Activated T-cell treated with anti-CD3 and anti-CD28 coated beads, Interleukin-2, amount 50 U/mL, for 72 hours (primary cell): ENCODE measurements at places on chromosomes 7 and 10. TPM values are rescaled to one million over a fixed set of nuclear protein-coding genes. Genes with fewer than 3 reads are reported as not detected.
A peak's percentile ranks its signal among the peaks of the same experiment; 100 is the strongest.

- no peak for DNase-seq
- H3K4me3 ChIP-seq, result no peak overlapping the region
- peaks cover 6% of the 10 kb centered on the region for H3K4me1 ChIP-seq
- H3K27me3 ChIP-seq, result peaks cover 68% of the 10 kb centered on the region
- peaks cover 14% of the 10 kb centered on the region for H3K36me3 ChIP-seq
- no peak overlapping the region for H3K27ac ChIP-seq
These were observed 69.2 kb upstream of the NAMPT start for GRCh38 chr7:106353944-106354343.

The CALHM1 gene
- total RNA-seq, result not detected

GRCh38 chr7:128986609-128987008 is 48.9 kb downstream of the IRF5 start:
- H3K27me3 ChIP-seq, result no peaks in the 10 kb centered on the region
- peaks cover 23% of the 10 kb centered on the region for H3K36me3 ChIP-seq
- H3K4me3 ChIP-seq, result no peak overlapping the region
- no peak overlapping the region for H3K27ac ChIP-seq
- H3K4me1 ChIP-seq, result no peaks in the 10 kb centered on the region
- no peak for DNase-seq

- peaks cover 68% of the 10 kb centered on the region for H3K4me1 ChIP-seq
- peak overlapping the region; percentile 98 for H3K27ac ChIP-seq
- no peaks in the 10 kb centered on the region for H3K27me3 ChIP-seq
- peaks cover 16% of the 10 kb centered on the region for H3K36me3 ChIP-seq
- DNase-seq, result no peak
- no peak overlapping the region for H3K4me3 ChIP-seq
These were observed 13.4 kb downstream of the VTI1A start for GRCh38 chr10:112460366-112460765.

DNA sequence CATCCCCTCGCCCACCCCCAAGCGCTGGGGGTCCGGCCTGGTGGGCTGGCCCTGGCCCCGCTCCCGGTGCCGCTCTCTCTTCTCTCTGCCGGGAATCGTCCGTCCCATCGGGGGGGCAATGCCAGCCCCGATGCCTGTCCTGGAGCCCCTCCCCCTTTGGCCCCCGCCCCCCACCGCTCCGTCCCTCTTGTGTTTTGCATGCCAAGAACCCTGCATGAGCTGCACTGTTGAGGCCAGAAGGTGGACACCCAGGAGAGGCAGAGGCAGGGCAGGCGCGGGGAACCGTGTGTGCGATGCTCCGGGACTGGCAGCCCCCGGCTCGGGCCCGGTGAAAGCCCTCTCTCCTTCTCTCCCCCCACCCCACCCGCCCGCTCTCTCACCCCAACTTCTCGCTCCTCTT is 22.1 kb upstream of the HSPB1 start:
- DNase-seq, result no peak
- no peak overlapping the region for H3K27ac ChIP-seq
- H3K4me1 ChIP-seq, result peaks cover 13% of the 10 kb centered on the region
- no peaks in the 10 kb centered on the region for H3K36me3 ChIP-seq
- H3K27me3 ChIP-seq, result peaks cover 59% of the 10 kb centered on the region

GRCh38 chr10:6195846-6196245 is 6.9 kb upstream of the PFKFB3 start:
- no peak overlapping the region for H3K27ac ChIP-seq
- H3K4me3 ChIP-seq, result no peak overlapping the region
- H3K27me3 ChIP-seq, result no peaks in the 10 kb centered on the region
- H3K36me3 ChIP-seq, result no peaks in the 10 kb centered on the region
- peaks cover 20% of the 10 kb centered on the region for H3K4me1 ChIP-seq
- DNase-seq, result no peak

GRCh38 chr10:14022052-14022451 is 308.7 kb downstream of the FRMD4A start:
- peaks cover 21% of the 10 kb centered on the region for H3K27me3 ChIP-seq
- H3K4me3 ChIP-seq, result no peak overlapping the region
- no peak overlapping the region for H3K27ac ChIP-seq
- no peak for DNase-seq
- H3K4me1 ChIP-seq, result peaks cover 26% of the 10 kb centered on the region
- peaks cover 13% of the 10 kb centered on the region for H3K36me3 ChIP-seq

The SLC16A12 gene
- total RNA-seq, result not detected

GRCh38 chr7:111953611-111954010 is 252.6 kb downstream of the DOCK4 start:
- H3K27ac ChIP-seq, result no peak overlapping the region
- H3K36me3 ChIP-seq, result no peaks in the 10 kb centered on the region
- no peaks in the 10 kb centered on the region for H3K27me3 ChIP-seq
- no peak for DNase-seq
- H3K4me1 ChIP-seq, result no peaks in the 10 kb centered on the region

The ZNF789 gene
- 18.8 TPM for total RNA-seq

The PLAC9 gene
- not detected for total RNA-seq

DNA sequence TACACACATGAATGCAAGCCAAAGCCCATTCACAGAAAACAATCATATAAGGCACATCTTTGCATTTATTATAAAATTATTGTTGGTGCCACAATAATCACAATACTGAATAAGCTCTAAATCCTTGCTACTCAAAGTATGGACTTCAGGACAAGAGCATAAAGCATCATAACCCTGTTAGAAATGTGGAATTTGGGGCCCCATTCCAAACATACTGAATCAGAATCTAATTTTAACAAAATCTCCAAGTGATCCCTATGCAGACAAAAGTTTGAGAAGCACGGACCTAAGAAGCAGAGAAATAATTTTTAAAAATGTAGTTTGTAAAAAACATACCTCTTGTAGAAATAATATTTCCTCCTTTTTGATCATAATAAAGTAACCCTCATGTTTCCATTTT is 199.2 kb downstream of the IMMP2L start:
- H3K4me3 ChIP-seq, result no peak overlapping the region
- no peaks in the 10 kb centered on the region for H3K36me3 ChIP-seq
- no peaks in the 10 kb centered on the region for H3K27me3 ChIP-seq
- no peak overlapping the region for H3K27ac ChIP-seq
- no peak for DNase-seq

GRCh38 chr10:96268341-96268909 is 2.9 kb downstream of the BLNK start:
- peaks cover 7% of the 10 kb centered on the region for H3K4me1 ChIP-seq
- no peaks in the 10 kb centered on the region for H3K36me3 ChIP-seq
- H3K4me3 ChIP-seq, result no peak overlapping the region
- H3K27ac ChIP-seq, result no peak overlapping the region

DNA sequence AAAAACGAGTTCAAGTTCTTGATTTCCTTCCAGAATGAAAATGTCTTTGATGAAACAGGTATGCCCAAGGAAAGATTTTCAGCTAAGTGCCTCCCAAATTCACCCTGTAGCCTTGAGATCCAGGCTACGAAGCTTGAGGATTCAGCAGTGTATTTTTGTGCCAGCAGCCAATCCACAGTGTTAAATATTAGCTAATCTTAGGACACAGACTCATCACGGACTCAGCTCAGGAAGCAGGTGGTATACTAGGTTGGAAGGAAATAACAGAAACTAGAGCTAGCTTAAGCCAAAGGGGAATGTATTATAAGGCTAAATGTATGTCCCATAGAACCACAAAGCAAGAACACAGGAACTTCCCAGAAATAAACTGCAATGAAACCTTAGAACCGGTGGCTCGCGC is 151.0 kb upstream of the PRSS1 start:
- no peaks in the 10 kb centered on the region for H3K4me1 ChIP-seq
- DNase-seq, result no peak
- H3K27me3 ChIP-seq, result no peaks in the 10 kb centered on the region
- H3K27ac ChIP-seq, result no peak overlapping the region
- H3K4me3 ChIP-seq, result no peak overlapping the region
- H3K36me3 ChIP-seq, result no peaks in the 10 kb centered on the region

The TMEM60 gene
- 11.0 TPM for total RNA-seq

GRCh38 chr7:37541810-37542443 is 93.3 kb upstream of the ELMO1 start:
- H3K4me1 ChIP-seq, result no peaks in the 10 kb centered on the region
- DNase-seq, result no peak

GRCh38 chr10:33039181-33039580 is 81.2 kb upstream of the ITGB1 start:
- no peak overlapping the region for H3K27ac ChIP-seq
- no peaks in the 10 kb centered on the region for H3K4me1 ChIP-seq
- H3K27me3 ChIP-seq, result peaks cover 7% of the 10 kb centered on the region
- no peaks in the 10 kb centered on the region for H3K36me3 ChIP-seq
- no peak for DNase-seq
- no peak overlapping the region for H3K4me3 ChIP-seq

- H3K36me3 ChIP-seq, result no peaks in the 10 kb centered on the region
- H3K27ac ChIP-seq, result no peak overlapping the region
- DNase-seq, result no peak
- H3K27me3 ChIP-seq, result peaks cover 8% of the 10 kb centered on the region
- H3K4me1 ChIP-seq, result no peaks in the 10 kb centered on the region
- no peak overlapping the region for H3K4me3 ChIP-seq
These were observed 69.6 kb upstream of the RELN start for GRCh38 chr7:104059103-104059502.

DNA sequence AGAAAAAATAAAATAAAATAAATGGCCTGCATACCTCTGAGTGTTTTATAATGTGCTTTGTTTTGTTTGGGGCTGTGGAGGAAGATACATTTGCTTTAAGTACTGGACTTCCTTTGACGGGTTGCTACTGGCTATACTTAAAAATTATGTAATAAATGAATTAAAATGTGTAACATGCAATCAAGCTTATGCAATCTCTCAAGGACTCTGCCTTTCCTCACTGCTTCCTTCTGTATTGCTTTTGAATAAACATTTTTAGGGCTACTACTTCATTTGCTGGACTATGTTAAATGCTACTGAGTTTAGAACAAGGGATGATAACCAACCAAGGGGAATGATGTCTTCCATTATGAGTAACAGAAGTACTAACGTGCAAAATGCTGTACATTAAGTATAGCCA is 91.6 kb downstream of the ETV1 start:
- no peak overlapping the region for H3K27ac ChIP-seq
- no peaks in the 10 kb centered on the region for H3K4me1 ChIP-seq
- no peak for DNase-seq
- H3K36me3 ChIP-seq, result no peaks in the 10 kb centered on the region

GRCh38 chr7:13092708-13093005 is 405.2 kb downstream of the ARL4A start:
- no peak overlapping the region for H3K27ac ChIP-seq
- H3K27me3 ChIP-seq, result peaks cover 6% of the 10 kb centered on the region
- H3K36me3 ChIP-seq, result no peaks in the 10 kb centered on the region
- DNase-seq, result no peak

GRCh38 chr10:58511765-58512490 is 744 bp upstream of the BICC1 start:
- H3K4me1 ChIP-seq, result peaks cover 12% of the 10 kb centered on the region
- no peak overlapping the region for H3K27ac ChIP-seq
- H3K36me3 ChIP-seq, result peaks cover 3% of the 10 kb centered on the region
- H3K4me3 ChIP-seq, result peak overlapping the region; percentile 72

The ITPRID1 gene
- not detected for total RNA-seq

GRCh38 chr7:77482015-77482414 is 55.1 kb upstream of the PTPN12 start:
- no peaks in the 10 kb centered on the region for H3K4me1 ChIP-seq
- H3K27ac ChIP-seq, result no peak overlapping the region
- DNase-seq, result no peak
- H3K27me3 ChIP-seq, result no peaks in the 10 kb centered on the region
- no peaks in the 10 kb centered on the region for H3K36me3 ChIP-seq

DNA sequence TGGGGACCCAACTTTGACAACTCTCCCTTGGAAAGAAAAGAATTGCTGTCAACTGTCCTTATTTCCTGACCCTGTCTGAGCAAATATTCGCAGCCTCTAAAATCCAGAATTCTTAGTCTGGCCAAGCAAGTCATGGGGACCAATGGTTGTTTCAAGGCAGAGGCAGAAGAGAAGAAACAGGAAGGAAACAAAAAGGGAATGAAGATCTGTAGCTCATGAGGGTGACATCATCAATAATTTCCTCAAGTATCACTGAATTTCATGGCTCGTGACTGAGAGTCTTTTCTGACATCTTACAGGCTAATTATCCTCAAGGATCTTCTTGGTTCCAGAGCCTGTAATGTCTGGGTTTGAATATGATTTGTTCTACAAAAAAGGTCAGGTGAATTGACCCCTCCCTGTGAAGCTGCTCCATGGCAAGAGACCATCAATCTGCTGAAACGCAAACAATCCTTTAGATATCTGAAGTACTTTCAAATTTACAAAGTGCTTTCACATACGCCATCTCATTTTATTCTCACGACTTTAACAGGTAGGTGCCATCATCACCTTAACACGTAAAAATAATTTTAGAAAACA is 5.8 kb downstream of the CDK6 start:
- no peaks in the 10 kb centered on the region for H3K27me3 ChIP-seq
- H3K4me3 ChIP-seq, result peak overlapping the region; percentile 88
- peak overlapping the region; percentile 81 for H3K27ac ChIP-seq
- DNase-seq, result no peak
- peaks cover 31% of the 10 kb centered on the region for H3K36me3 ChIP-seq
- peaks cover 60% of the 10 kb centered on the region for H3K4me1 ChIP-seq

- H3K36me3 ChIP-seq, result no peaks in the 10 kb centered on the region
- H3K27me3 ChIP-seq, result no peaks in the 10 kb centered on the region
- H3K4me3 ChIP-seq, result no peak overlapping the region
- no peaks in the 10 kb centered on the region for H3K4me1 ChIP-seq
These were observed 171.5 kb upstream of the TCF7L2 start for GRCh38 chr10:112778579-112778978.

GRCh38 chr10:4137299-4137698 is 352.3 kb upstream of the KLF6 start:
- no peak overlapping the region for H3K27ac ChIP-seq
- peaks cover 18% of the 10 kb centered on the region for H3K4me1 ChIP-seq
- DNase-seq, result no peak
- H3K27me3 ChIP-seq, result no peaks in the 10 kb centered on the region
- H3K36me3 ChIP-seq, result peaks cover 12% of the 10 kb centered on the region

The MPP7 gene
- total RNA-seq, result 28.1 TPM

The DDIT4 gene
- total RNA-seq, result 1,119 TPM

GRCh38 chr7:35483568-35483967 is 211.4 kb downstream of the HERPUD2 start:
- peaks cover 37% of the 10 kb centered on the region for H3K27me3 ChIP-seq
- DNase-seq, result no peak
- H3K4me3 ChIP-seq, result no peak overlapping the region
- H3K4me1 ChIP-seq, result no peaks in the 10 kb centered on the region

- H3K27ac ChIP-seq, result no peak overlapping the region
- no peaks in the 10 kb centered on the region for H3K36me3 ChIP-seq
- H3K4me3 ChIP-seq, result no peak overlapping the region
- DNase-seq, result peak; percentile 46
These were observed 48.5 kb upstream of the SLC29A3 start for GRCh38 chr10:71270301-71271220.
